ENCODE measurements at places on chromosomes 7 and 10.

- no peak for DNase-seq
These were observed 98.6 kb upstream of the PRPS1L1 start for GRCh38 chr7:18126281-18126680.

- DNase-seq = no peak
These were observed 467.8 kb downstream of the ARL4A start for GRCh38 chr7:13155188-13155587.

DNA sequence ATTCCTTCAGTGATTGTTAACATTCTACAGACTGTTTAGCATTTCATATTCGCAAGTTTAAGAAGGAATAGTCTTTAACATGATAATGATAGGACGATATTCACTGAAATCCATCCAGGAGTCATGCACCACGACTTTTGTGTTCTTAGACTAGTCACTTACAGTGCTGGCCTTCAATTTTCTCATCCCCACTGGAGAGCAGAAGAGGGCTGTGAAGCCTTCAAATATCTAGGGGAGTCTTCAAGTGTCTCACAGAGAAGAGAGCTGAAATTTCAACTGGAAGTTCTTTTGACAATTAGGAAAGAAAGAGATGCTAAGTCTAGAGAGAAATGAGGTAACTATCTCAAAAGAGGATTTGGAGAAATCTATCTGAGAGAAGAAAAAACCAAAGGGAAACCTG lies 43.8 kb upstream of the TAS2R16 start:
- DNase-seq = no peak

DNA sequence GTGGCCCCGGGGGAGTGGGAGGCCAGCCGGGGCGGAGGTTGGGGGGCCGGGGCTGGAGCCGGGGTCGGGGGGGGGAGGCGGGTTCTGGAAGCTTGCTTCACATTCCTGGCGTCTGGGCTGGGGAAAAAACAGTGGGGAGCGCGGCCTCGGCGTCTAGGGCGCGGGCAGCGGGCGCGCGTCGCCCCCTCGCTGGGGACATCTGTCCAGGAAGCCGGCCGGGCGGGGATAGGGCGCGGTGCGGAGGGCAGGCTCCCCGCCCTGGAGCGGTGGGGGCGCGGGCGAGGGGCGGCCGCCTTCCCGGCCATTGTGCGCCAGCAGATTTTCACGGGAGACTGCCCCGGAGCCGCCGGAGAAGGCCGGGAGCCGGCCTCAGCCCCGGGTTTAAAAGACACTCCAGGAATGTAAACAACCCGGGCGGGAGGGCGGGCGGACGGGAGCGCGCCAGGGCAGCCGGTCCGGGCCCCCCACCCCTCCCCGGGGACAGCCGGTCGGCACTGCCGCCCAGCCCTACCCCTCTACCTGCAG lies 1.4 kb downstream of the ZMIZ1 start:
- no peak for DNase-seq

DNA sequence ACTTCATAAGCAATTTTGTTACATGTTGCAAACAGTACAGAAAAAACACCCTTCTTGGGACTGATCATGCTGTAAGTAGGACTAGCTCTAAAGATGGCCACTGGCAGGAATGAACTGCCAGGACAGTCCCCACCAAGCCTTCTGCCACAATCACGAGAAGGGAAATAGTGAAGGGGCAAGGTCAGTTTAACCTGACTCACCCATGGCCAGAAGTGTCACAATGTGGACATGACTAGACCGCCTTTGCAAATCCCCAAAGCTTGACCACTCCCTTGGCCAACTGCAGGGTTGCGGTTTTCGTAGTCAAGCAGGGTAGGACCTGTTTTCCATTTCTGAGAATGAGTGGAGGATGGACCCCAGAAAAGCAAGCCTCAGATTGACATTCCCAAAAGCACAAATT lies 19.4 kb upstream of the FRAT2 start:
- no peak for DNase-seq

- no peak for DNase-seq
These were observed 129.6 kb upstream of the PRPS1L1 start for GRCh38 chr7:18157233-18157632.

- peak; percentile 87 for DNase-seq
These were observed 10.5 kb upstream of the GRID1 start for GRCh38 chr10:86376852-86377796.

- DNase-seq = no peak
These were observed 14.7 kb downstream of the WDR37 start for GRCh38 chr10:1070919-1071318.

DNA sequence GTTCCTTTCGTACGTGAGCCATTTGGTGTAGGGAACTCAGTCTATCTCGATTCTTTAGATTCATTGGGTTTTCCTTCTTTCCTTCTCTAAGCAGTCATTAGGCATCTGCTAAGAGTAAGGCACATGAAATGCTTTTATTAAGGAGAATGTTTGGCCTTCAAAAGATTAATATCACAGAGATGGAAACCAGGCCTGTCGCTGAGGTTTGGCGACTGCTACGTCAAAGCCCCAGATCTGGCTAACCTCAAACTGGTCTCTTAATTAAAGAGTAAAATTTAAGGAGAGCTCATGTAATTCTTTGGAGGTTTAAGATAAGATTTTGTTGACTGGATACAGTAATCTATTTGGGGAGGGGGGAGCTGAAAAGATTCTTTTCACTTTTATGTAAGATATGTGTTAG lies 189.8 kb downstream of the JCAD start:
- DNase-seq = no peak
